LoVo (cell line): ENCODE measurements at places on chromosomes 5 and 9.

GRCh38 chr9:88060746-88061145 is 77.5 kb downstream of the SPATA31C2 start:
- no peak for DNase-seq

DNA sequence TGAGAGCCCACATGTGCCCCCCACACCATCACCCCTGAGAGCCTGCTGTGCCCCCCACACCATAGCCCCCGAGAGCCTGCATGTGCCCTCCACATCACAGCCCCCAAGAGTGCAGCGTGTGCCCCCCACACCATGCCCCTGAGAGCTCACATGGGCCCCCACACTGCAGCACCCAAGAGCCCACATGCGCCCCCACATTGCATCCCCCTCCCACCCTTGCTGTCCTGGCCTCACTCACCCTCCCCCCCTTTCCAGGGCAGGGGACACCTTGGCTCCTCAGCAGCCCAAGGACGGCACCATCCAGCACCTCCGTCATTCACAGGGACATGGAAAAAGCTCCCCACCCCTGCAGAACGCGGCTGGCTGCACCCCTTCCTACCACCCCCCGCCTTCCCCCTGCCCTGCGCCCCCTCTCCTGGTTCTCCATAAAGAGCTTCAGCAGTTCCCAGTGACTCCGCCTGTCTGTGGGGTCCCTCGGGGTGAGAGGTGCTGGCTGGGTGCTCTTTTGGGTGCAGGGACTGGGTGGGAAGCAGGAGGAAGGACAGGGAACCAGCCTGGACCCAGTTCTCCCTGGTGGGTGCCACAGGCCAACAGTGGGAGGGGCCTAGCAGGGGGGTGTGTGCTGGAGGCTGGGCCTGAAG is 5.0 kb downstream of the LCN1 start:
- no peak for DNase-seq

DNA sequence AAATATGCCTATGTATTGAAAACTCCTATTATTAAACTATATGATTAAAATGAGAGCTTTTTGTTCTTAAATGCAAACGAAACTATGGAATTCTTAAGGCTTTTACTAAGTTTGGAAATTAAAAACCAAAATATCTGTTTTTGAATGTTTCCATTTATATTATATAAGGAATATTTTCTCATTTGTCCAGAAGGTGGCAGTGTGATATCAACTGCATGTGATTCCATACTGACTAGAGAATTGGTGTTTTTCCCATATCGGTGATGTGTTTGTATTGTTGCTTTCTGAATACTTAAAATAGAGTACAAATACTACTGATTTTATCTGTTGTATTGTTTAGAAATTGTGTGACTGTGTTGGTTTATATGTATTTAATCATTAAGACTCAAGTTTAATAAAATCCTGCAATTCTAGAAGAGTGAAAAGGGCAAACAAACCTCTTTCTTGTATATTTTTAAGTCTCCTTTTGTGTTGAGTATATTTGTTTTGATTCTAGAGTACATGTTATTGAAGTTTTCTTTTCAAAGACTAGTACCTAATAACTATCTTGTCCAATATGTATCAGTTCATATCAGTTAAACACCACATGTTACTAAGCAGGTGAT is 320.8 kb downstream of the CCDC171 start:
- DNase-seq = peak; percentile 52

- DNase-seq = no peak
Observed at GRCh38 chr9:94900222-94901018, 173.9 kb downstream of the AOPEP start.

DNA sequence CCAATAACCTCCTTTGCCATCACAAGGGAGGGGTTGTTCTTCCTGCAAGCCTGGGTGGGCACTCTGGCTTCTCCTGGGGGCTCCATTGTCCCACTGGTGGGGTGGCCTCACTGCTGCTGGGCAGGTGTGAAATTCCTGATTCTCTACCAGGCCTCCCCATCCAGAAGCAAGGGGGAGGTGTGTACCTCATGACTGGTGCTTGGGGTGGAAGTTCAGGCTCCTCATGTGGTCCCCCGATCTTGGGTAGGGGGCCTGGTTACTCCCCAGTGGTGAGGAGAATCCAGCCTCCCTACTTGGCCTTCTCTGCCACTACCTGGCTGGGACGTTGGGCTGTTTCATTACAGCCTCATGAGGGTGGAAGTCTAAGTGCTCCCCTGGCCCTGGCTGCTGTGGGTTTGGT is 433.9 kb downstream of the IRX2 start:
- no peak for DNase-seq

DNA sequence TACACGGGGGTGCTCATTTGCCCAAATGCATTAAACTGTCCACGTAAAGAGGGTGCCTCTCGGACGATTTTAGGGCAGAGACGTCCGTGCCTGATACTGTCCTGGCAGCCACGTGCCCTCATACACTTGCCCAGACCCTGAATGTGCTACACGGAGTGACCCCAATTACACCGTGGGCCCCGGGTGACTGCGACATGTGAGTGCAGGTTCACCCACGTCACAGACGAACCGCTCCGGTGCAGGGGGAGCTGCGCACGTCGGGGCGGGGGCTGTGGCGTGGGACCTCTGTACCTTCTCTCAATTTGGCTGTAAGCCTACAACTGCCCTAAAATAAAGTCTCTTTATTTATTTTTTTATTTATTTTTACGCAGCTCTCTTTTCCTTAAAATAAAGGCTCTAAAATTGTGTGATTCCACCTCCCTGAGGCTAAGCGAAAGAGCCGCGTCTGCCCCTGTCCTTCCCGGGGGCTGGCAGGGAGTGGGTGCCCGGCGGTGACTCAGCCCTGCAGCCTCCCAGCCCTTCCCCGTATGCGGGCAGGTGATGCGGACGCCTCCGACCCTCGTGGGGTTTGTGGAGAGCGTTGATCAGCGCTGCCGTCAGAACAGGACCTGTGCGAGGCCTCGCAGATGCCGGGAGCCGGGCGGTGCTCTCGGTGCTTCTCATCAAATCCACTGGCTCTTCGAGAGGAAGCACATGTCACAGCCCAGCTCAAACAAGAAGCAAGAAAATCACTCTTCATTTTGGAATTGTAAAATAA is 9.2 kb upstream of the EGFL7 start:
- no peak for DNase-seq

GRCh38 chr5:95631991-95632675 is 12.2 kb downstream of the GPR150 start:
- DNase-seq = no peak

GRCh38 chr9:95131023-95131943 is 186.2 kb downstream of the FANCC start:
- DNase-seq = peak; percentile 53

DNA sequence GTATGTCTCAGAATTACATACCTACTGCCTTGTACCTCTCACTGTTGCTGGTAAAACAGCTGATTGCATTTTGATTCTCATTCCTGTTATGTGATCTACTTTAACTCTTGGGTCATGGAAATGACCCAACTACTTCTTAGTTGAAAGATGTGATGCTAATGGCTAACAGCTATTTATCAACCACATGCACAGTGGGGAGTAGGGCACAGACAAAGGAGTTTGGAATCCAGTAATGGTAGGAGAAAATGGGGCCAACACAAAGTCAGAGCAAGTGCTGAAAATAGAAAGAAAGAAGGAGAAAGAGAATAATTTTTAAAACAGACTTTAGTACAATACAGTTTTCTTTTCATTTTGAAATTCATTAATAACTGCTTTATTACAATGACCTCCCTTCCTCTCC is 241.0 kb downstream of the PTPRD start:
- DNase-seq = no peak

GRCh38 chr5:79974886-79975285 is 16.2 kb downstream of the MTX3 start:
- peak; percentile 38 for DNase-seq

- no peak for DNase-seq
Observed at GRCh38 chr9:106077731-106078130, 383.4 kb downstream of the TMEM38B start.

GRCh38 chr5:173324115-173325001 is 3.9 kb downstream of the STC2 start:
- no peak for DNase-seq

DNA sequence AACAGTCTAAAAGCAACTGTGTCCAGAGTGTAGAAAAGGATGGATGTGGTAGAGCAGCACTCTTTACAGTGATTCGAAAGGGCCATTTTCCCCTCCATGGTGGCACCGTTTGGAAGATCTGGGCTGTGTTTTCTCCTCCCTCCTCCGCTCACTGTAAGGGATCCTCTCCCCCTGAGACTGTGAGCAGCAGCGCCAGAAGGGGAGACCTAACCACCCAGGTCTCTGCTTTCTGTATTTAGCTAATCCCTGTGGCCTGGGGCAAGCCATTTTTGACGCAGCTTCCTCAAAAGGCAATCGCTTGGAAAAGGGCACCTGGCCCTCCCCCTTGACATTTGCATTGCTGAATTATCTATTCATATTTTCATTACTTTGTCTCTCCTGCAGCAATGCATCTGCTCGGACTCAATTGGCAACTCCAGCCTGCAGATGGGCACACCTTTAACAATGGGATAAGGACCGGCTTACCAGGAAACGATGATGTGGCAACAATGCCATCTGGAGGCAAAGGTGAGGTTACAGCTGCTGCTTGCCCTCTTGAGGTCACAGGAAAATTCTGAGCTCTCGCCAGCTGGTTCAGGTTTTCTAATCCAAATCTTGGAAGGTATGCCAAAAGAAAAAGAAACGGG is 244.3 kb upstream of the WWC1 start:
- peak; percentile 46 for DNase-seq

DNA sequence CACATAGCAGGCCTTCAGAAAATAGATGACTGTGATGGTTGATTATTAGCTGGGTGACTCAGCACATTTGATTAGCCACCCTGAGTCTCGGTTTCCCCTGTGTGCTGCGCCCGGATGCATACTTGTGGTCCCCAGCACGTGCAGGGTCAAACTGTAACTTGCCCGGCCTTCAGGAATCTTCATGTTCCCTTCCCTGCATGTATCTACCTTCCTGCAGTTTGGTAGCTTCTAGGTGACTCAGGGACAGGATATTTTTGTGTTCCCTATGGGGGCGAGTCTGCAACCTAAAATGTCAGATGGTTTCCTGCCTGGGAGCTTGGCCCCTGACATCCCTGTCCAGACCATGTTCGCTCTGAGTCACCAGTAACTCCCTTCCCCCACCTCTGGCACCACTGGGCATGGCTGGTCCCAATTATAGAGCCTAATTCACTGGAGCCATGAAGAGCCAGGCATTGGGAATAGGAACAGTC is 13.2 kb downstream of the PTGS1 start:
- DNase-seq = no peak

DNA sequence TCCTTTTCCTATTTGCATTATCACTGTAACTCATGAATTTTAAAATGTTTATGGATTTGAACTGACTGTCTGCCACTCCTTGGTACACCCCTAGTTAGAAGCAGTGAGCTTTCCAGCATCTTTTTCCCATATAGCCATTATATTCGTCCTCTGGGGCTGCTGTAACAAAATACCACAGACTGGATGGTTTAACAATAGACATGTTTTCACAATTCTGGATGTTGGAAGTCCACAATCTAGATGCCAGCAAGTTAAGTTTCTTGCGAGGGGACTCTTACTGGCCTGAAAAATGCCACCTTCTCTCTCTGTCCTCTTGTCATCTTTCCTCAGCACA is 530.0 kb downstream of the SEMA5A start:
- no peak for DNase-seq

DNA sequence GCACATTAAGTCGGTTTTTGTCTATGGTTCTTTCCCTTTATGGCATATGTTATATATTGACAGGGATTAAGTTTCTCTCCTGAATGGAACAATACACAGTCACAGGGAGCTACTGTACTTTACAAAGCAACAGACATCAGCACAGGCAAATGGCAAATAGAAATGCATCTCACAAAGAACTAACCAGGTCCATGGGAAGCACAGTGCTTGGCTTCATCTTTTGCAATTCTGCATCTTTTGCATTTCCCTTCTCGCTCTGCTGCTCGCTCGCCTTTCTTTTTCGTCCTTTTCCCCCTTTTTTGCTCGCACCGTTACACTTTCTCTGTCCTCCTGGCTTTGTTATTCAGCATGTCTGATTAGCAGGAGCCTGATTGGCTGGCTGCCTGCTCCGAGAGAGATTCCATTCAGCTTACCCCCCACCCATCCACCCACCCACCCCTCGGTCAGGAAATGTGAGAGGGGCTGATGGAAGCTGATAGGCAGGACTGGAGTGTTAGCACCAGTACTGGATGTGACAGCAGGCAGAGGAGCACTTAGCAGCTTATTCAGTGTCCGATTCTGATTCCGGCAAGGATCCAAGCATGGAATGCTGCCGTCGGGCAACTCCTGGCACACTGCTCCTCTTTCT is at the start of gene ADAMTSL1:
ADAMTSL1 (plus strand) TSS at position 502 of the 628 bp plus-strand sequence; CDS start at position 582, 80 bp downstream.
- DNase-seq = no peak

- no peak for DNase-seq
Observed at GRCh38 chr9:87876708-87877107, 6.0 kb upstream of the SPATA31E1 start.

GRCh38 chr5:172697123-172698121 is 56.4 kb downstream of the NEURL1B start:
- peak; percentile 94 for DNase-seq

GRCh38 chr5:127878174-127878750 is 175.1 kb downstream of the CCDC192 start:
- peak; percentile 23 for DNase-seq

GRCh38 chr5:143251190-143251589 is 152.3 kb downstream of the NR3C1 start:
- no peak for DNase-seq

- no peak for DNase-seq
Observed at GRCh38 chr5:37740331-37741066, 99.3 kb downstream of the GDNF start.

DNA sequence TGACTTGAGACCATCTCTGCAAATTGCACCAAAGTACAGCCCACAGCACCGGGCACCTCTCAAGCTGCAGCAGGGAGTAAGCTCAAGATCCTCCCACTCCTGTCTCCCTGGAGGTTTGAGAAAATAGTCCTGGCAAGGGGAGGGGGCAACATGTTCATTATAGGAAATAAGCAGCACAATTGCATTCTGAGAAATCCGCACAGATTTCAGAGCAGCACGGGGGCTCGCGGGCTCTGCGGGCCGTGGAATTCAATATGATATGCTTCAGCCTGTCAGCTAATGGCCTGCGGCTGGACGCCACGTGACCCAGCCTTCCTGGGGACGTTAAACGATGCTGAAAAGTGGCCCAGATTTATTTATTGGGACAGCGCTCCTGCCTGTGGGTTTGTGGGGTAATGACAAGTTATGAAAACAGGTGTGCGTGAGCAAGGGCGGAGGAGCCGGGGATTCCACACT is 156.4 kb downstream of the DAB2IP start:
- no peak for DNase-seq

DNA sequence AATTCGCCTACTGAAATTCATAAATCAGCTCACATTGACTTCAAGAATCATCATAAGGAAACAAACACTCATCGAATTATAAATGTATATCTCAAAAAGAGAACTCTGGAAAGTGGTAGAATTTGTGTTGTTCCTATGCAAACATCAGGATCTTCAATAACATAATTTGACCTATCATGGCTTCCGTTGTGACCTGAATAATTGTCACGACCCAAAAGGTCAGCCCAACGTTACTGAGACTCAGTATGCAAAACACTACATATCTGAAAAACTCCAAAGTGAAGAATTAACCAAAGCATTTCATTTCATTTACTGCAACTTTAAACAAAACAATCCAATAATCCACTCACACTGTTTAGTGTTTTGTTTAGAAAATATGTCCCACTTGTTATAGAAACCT is 1.2 kb downstream of the RAPGEF6 start:
- no peak for DNase-seq

GRCh38 chr9:109251080-109251775 is 69.6 kb downstream of the EPB41L4B start:
- DNase-seq = no peak

- no peak for DNase-seq
Observed at GRCh38 chr9:18810581-18810980, 222.4 kb downstream of the SAXO1 start.

GRCh38 chr5:84682531-84682930 is 297.9 kb upstream of the EDIL3 start:
- DNase-seq = no peak
